ENCODE measurements at places on chromosomes 1 and 21.
A peak's percentile ranks its signal among the peaks of the same experiment; 100 is the strongest.

- DNase-seq: no peak
Observed at GRCh38 chr1:10975567-10976326, 36.7 kb upstream of the TARDBP start.

DNA sequence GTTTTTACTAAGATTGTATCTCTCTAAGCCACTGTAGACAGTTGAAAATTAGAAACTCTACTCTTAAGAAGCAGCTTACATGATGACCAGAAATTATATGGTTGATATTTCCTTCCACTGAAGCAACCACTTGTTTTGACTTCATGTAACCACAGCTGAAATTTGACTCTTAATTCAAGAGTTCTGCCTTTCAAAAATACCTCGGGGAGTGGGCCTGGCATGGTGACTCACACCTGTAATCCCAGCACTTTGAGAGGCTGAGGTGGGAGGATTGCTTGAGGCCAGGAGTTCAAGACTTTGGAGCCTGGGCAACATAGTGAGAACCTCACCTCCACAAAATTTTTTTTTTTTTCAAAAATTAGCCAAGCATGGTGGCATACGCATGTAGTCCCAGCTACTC lies 4.3 kb downstream of the AMPD1 start:
- DNase-seq: no peak

GRCh38 chr1:205972491-205973168 lies 29.4 kb upstream of the SLC26A9 start:
- DNase-seq: no peak

DNA sequence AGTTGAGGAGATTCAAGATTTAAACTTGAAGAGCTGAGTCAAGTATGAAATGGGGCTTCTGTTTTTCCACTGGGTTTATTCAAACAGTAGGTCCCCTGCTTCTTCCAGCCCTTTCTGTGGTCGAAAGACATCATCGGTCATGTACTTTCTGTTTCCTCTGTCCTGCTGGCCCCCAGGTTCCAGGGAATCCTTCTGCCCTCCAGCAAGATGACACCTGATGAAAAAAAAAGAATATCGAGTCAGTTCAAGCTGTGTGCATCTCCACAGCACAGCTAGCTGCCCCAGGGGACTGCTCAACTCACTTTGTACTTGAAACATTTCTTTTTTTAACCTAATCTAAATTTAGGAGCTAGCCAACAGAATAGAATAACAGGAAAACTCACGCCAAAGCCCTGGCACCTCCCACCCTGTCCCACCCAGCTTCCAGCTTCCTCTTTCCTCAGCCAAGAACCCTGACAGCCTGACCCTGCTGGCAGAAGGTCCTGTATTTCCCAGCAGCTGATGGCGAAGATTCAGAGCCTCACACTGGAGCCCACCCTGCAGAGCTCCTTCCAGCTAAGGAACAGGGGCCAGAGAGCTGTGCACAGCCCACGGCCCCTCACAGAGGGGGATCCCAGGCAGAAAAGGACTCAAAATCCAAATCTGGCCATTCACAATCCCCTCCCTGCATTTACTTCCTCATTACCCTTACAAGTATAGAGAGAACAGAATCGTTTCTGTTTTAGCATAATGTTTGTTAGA lies 176.5 kb downstream of the PSMG1 start:
- no peak for DNase-seq

DNA sequence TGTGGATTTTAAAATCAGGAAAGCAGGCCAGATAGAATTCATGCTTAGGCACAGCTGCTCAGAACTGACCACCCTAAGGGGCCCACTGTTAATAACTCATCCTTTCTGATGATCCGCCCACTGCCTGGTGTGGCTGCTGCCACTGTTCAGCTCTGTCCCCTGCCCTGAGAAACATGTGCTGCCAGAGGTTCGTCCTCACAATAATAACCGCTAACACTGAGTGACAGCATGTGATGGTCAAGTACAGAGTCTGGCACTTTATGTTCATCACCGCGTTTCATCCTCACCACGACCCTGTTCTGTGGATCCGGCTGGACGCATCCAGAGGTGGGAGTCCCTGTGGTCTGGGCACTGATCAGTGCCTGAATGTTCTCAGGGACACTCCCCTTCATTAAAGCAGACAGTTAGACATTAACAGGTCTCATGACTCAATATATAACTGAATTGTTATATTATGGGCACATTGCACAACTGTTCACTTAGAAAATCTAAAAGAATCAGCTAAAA lies 108.6 kb downstream of the SIM2 start:
- DNase-seq: no peak

DNA sequence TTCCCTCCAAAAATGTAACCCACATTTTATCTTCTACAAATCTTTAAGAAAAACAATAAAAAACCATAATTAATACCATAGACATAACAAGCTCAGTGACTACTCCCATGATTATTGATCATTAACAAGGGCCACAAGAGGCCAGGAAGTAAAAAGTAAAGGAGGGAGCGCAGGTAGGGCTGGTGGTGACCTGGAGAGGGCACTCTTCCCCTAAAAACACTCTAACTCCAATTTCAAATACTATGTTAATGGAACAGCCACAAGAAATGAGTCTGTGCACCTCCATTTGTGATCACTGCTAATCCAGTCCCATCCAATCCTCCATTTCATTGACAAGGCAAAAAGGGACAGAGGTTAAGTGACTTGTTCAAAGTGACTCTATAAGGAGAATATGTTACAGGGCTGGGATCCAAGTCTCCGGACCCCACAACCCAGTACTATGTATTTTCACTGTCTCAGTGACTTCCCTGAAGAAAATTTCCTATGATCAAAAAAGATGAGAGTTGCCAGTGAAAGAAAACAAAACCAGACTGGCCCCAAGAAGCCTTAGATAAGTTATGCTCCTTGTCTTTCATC lies 41.2 kb upstream of the CFAP298 start:
- DNase-seq: peak; percentile 40

DNA sequence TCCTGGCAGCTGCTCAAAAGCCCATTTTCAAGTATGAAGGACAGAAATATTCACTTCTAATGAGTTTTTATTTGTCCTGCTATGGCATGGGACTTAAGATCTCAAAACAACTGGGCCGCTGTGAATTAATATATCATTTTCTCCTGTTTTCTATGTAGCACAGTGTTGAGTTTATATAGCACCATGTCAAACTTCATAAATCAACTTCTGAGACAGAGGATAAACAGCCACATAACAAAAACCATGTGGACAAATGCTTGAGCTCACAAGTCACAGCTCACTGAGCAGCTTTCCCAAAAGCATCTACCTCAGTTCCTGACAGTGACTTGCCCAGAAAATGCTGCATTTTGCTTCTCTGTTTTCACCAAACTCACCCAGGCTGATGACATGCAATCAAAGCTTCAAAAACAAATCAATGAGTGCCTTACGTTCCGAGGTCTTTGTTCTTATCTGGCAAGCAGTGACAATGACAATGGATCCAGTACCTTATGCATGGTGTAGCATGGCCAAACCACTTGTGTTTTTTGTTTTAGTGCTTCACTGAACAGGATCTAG lies 722.6 kb downstream of the LRRIQ3 start:
- DNase-seq: no peak

- no peak for DNase-seq
Observed at GRCh38 chr1:236107121-236107907, 35.0 kb upstream of the GPR137B start.

- no peak for DNase-seq
Observed at GRCh38 chr1:244112636-244113035, 61.6 kb downstream of the ZBTB18 start.

DNA sequence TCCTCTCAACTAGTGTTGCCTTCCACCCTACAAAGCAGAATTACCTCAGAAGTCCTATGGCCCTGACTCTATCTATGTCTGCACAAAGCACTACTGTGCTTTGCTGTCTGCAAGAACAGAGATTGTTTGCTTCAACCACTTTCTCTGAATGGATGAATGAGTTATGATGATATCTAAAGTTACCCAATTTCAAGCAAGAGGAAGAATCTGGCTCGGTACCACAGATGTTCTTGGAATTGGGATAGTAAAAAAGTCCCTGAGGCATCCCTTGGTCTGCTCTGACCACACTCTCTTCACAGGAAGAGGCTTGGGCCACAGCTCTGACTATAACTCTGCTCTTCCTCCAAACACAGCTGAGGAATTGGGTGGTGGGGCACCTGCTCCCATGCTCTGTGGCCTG lies 31.2 kb downstream of the MTARC1 start:
- DNase-seq: no peak

- no peak for DNase-seq
Observed at GRCh38 chr1:111907321-111907720, 82.1 kb downstream of the KCND3 start.

GRCh38 chr1:175884369-175884768 lies 141.0 kb upstream of the TNR start:
- no peak for DNase-seq

DNA sequence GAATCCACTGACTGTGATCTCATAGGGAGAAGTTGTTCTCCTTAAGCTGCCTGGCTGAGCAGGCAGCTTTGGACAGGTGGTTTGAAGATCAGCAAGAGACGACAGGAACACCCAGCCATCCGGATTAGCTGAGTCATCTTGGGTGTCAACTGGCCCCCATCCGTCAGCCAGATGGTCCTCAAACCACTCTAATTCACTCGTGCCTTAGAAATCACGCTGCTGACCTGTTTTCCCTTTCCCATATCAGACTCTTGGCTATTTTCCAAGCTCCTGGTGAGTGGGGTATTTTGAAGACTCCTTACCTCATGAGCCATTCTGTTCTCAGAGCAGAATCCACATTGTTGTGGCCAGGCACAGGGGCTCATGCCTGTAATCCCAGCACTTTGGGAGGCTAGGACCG lies 149.1 kb upstream of the L1TD1 start:
- peak; percentile 95 for DNase-seq

GRCh38 chr1:248752161-248753028 lies 3.2 kb downstream of the LYPD8 start:
- DNase-seq: no peak

GRCh38 chr1:10046356-10047085 lies 13.8 kb downstream of the UBE4B start:
- DNase-seq: no peak

GRCh38 chr1:1602304-1602967 lies 2.5 kb upstream of the FNDC10 start:
- DNase-seq: no peak

GRCh38 chr1:112695276-112695675 lies 11.7 kb downstream of the RHOC start:
- DNase-seq: no peak

GRCh38 chr1:61659061-61659460 lies 65.9 kb downstream of the TM2D1 start:
- no peak for DNase-seq

- no peak for DNase-seq
Observed at GRCh38 chr1:215844266-215844665, 277.2 kb downstream of the KCTD3 start.

DNA sequence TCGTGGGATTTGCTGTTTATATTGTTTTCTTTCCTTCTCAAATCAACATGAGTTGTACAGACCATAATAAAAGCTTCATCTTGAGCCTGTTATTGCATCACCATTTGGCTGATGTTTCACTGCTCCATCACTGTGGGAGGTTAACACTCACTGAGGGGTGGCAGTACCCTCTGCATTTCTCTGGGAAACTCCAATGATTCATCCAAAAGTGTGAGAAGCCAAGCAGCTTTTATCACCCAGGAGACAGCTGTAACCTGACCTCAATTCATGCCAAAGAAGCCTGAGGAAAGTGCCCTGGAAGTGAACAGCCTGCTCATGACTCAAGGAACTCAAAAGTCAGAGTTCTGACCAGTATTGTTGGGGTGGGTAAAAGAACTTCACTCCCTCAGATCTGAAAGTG lies 84.1 kb downstream of the GPR88 start:
- no peak for DNase-seq

- peak; percentile 84 for DNase-seq
Observed at GRCh38 chr1:27044613-27045151, 32.0 kb upstream of the TENT5B start.

DNA sequence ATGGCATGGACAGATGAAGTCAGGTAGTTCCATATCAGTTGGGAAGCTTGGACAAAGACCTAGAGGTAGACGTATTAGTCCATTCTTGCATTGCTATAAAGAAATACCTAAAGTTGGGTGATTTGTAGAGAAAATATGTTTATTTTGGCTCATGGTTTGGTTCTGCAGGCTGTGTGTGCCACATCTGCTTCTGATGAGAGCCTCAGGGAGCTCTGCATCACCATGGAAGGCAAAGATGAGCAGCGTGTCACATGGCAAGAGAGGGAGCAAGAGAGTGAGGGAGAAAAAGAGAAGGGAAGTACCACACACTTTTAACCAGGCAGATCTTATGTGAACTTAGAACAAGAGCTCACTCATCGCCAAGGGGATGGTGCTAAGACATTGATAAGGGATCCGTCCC lies 9.0 kb downstream of the TSACC start:
- no peak for DNase-seq

- DNase-seq: peak; percentile 35
Observed at GRCh38 chr1:165443539-165444311, 1.2 kb downstream of the RXRG start.

Measured in WERI-Rb-1 (cell line).